ENCODE measurements at places on chromosomes 6 and 20.

- DNase-seq: peak; percentile 59
Measured at GRCh38 chr6:34182751-34183531, 37.1 kb upstream of the GRM4 start.

GRCh38 chr6:17038316-17038715, 63.5 kb upstream of the STMND1 start:
- DNase-seq: no peak

- DNase-seq: no peak
Measured at GRCh38 chr6:45212976-45213375, 115.2 kb upstream of the RUNX2 start.

DNA sequence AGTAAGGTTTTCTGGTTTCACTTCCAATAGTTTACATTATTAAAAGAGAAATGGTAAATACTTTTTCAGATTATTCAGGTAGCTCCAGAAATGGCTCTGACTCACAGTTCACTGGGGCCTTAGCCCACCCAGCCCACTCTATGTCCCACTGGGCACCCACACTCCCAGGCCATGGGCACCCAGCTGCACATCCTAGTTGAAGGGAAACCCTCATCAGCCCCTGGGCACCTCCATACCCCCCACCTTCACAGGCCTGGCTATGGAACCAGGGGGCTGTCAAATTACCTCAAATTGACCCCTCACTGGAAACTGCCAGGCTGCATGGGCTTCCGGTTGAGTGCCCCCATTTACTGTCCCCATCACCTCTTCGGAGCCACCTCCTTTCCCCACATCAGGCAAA, 51.5 kb downstream of the BMP7 start:
- no peak for DNase-seq

DNA sequence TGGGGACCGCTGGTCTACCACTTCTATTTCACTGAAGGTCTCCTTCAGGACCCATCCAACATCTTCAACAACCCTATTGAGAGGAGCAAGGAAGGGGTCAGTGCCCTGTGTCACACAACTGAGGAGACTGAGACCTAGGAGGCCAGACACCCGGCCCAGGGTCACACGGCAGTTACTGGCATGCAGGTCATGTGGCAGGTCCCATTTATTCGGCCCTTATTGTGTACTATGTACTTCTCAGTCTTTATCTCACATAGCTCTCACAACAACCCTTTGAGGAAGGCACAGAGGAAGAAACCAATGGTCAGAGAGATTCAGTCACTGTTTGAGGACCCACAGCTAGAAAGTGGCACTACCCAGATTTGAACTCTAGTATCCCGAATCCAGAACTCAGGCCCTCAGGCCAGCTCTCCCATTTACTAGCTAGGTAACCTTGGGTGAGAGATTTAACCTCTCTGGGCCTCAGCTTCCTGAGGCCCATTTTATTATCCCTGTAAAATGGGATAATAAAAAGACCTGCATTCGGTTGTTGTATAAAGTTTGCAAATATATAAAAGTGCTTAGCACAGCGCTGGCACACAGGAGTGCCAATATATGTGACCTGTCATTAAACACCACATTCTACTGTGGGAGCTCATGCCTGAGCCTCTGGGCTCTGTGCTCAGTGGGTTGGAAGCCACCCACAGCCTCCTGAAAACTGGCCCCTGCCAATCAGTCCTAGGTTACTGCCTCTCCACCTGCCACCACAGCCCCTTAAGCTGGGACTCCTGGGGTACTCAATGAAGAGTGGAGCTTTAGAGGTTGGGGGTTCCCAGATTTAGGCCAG, 15.8 kb downstream of the TFEB start:
- DNase-seq: no peak

GRCh38 chr20:45419188-45420091, 3.5 kb downstream of the PIGT start:
- DNase-seq: no peak

DNA sequence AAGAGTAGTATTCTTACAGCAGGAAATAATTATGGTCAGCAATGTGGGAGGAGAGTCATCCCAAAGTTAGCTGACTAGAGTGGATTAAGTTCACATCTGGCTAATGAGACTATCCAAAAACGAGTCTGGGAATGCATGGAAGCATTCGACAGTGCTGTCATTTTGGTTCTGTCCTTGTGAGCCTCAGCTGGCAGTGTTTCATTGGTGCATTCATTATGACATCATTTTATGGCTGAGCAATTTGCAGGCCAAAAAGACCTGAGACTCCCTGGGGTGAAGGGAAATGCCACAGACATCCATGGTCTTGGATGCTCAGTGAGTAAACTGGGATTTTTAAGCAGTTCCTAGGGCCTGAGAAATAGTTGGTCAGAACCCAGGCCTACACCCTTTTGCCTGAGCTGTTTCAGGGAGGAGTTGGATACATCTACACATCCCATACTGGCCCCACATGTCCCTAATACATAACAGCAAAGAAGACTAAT, 196.4 kb upstream of the CCN2 start:
- DNase-seq: no peak

DNA sequence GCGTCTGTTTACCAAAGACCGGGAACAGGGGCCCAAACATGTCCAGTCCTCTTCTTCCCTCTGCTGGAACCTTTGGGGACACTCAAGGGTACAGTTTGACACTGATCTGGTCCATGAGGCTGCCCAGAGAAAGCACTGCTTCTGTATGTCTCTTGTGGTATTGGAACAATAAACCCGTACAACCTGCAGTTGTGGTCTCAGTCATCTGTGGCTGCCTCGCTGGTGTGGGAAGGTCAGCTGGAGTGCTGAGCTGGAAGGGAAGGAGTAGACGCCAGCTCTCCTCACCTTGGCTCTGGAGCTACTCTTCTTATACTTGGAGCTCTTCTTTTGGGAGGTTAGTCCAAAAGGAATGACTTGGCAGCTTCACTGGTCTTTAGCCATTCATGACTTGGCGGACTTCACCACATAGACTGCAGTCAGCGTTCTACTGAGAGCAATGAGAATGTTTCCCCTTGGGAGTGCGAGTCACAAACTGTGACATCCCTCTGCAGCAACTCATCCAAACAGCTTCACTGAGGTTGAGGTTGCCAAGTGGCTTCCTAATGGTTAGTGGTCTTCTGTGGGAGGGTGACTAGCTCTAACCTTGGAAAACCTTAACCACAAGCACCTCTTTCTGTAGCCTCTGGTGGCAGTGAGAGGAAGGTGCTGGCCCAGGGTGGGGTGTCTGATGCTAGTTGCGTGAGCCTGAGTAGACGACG, 81.2 kb downstream of the ASXL1 start:
- no peak for DNase-seq

DNA sequence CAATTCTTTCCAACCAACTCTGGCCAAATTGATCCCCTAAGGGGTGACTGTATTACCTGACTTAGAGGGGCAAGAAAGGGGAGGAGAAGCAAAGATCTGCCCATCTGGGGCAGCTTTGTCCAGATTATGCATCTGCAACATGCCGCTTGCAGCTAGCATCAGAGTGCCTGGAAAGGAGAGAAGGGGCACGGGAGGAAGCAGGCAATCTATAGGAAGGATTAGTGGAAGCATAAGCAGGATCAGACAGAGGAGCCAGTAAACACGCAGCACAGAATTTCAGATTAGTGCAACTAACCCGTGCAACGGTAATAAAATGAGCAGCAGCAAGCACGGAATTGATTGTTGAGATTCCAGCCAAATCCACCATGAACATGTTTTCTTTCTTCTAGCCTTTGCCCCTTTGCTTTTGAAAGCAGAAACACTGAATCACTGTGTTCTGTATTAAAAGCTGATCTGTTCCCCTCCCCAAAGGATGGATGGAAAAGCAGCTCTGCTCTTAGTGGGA, 643.6 kb upstream of the CHD6 start:
- no peak for DNase-seq

- no peak for DNase-seq
Measured at GRCh38 chr20:43669332-43669731, 2.4 kb downstream of the MYBL2 start.

DNA sequence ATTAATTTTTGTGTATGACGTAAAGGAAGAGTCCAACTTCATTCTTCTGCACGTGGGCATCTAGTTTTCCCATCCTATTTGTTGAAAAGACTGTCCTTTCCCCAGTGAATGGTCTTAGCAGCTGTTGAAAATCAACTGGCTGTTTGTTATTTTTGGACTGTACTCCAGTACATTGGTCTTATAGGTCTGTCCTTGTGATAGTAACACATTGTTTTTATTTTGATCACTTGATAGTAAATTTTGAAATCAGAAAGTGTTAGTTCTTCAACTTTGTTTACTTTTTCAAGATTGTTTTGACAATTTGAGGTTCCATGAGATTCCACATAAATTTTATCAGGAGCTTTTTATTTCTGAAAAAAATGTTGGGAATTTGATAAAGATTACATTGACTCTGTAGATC, 280.2 kb upstream of the FOXQ1 start:
- no peak for DNase-seq

DNA sequence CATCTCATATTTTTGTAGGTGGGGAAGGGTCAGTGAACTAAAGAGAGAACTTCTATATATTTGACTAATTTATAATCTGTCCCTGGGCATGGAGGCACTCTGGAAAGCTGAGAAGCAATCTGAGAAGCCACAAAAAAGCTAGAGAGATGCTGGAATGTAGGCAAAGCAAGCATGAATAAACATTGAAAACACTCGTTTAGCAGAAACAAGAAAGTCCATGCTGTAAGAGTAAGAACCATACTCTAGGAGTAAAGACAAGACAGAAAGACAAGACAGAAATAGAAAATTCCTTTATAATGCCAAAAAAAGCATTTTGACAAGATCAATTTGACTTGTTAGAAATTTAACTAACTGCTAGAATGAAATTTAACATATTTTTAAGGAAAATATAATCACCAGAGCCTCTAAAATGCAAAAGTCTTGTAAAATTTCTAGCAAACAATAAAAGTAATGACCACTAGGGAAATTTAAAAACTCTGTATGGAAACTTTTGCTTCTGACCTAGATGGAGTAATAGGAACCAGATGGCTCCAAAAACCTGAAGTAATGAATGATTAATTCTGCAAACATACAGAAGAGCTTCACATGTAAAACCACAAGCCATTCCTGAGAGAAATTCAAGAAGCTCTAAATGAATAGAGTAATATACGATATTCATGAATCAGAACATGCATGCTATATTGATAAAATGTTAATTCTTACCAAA, 625.7 kb upstream of the PTCHD4 start:
- no peak for DNase-seq

DNA sequence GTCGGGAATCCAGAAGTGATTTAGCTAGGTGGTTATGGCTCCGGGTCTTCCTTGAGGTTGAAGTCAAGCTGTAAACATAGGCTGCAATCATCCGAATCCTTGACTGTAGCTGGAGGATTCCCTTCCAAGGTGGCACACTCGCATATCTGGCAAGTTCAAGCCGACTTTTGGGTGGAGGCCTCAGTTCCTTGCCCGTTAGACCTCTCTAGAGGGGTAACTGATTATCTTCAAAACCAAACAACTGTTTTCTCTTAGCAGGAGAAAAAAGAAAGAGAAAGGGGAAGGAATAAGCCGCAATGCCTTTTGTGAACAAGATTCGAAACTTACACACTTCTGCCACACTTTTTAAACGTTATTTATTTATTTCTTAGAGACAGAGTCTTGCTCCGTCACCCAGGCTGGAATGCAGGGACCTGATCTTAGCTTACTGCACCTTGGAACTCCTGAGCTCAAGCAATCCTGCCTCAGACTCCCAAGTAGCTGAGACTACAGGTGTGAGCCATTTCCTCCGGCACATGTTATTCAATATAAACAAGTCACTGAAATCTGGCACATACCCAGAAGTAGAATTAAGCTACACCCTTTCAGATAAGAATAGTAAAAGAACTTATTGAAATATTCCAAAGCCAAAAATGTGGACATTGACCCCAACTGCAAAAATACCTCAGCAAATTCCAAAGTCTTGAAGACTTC, 76.3 kb downstream of the HFE start:
- no peak for DNase-seq

DNA sequence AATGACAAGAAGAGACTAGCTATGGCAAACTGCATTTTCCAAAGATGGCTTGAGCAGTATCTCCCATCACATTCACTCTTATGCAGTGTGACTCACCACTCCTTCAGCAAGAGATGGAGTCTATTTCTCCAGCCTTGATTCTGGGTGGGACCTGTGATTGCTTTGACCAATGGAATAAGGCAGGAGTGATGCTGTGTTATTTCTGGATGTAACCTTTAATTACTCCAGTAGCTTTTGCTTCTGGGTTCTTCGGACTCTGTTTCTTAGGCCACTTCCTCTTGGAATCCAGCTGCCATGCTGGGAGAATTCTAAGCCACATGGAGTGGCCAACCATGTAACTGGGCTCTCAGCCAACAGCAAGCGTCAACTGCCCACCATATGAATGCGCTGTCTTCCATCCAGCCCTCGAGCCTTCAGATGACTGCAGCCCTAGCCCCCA, 50.7 kb downstream of the TGM2 start:
- no peak for DNase-seq

- no peak for DNase-seq
Measured at GRCh38 chr20:14673164-14673563, 335.8 kb upstream of the FLRT3 start.

- DNase-seq: no peak
Measured at GRCh38 chr6:9496837-9497236, 918.0 kb downstream of the TFAP2A start.

- no peak for DNase-seq
Measured at GRCh38 chr6:85346196-85346595, 103.7 kb upstream of the NT5E start.

- DNase-seq: no peak
Measured at GRCh38 chr6:143399176-143399575, 51.3 kb downstream of the ADAT2 start.

DNA sequence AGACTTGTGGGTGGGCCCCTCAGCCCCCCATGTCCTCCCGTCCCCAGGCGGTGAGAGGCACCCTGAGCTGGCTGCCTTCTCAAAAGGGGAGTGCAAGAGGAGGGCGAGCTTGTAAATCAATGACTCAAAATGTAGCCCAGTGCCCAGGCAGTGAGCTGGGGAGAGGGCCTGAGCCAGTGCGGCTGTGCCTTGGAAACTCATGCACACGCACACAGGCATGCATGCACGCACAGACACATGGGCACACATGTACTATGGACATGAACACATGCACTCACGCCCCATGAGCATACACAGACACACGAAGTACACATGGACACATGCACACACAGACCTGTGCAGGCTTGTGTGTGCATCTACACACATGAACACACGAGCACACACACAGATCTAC, 133.5 kb downstream of the TAF4 start:
- DNase-seq: no peak

DNA sequence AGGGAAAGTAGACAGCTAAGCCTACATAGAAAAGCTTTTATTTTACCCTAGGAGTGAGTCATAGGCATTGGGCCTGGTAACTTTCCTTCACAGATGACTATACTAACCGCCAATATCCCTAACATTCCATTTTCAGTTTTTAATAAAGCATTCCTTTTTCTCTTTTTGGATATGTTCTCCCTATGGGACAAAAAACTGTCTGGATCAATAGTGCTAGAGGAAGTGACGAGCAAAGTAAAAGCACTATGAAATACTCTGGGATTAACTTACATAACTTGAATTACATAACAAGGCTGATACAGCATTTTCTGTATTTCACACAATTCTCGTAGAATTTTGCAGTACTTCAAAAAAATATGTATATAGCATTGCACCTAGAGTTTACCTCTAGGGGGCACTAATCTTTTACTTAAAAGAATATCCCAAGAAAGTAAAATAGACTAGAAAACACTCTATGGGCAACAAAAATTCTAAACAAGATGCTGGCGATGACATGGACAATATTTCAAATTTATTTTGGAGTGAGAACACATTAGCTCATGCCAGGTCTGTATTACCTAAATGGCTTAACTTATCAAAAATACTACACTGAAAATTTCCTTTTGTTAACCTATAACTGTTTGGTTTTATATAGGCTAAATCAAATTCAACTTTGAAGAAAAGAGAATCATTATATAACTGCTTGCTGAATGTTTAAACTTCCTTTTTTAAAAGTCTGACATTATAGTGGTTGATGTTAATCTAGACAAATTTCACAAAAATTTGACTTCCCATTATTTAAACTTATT, 66.3 kb upstream of the DST start:
- DNase-seq: no peak

Data from activated effector memory CD4-positive, alpha-beta T cell treated with Interleukin-2 at 50 U/mL for 16 hours (primary cell).